Thoracic aorta endothelial cell (primary cell): ENCODE measurements at places on chromosomes 6 and 20. TPM values are rescaled to one million over a fixed set of nuclear protein-coding genes. Genes with fewer than 3 reads are reported as not detected.

Gene LMBRD1
- total RNA-seq: 27.2 and 32.0 TPM in 2 replicates

Gene SLC17A3
- not detected in 2 replicates for total RNA-seq

Gene SPATS1
- total RNA-seq: not detected in 2 replicates

Gene IL17F
- not detected in 2 replicates for total RNA-seq

Gene ANKRD6
- total RNA-seq: 4.8 and 9.1 TPM in 2 replicates

Gene PRDM13
- total RNA-seq: not detected in 2 replicates

Gene LPIN3
- total RNA-seq: 3.5 and 5.2 TPM in 2 replicates

Gene SAPCD1
- total RNA-seq: 0.66 and 1.6 TPM in 2 replicates

Gene HBS1L
- 157 and 164 TPM in 2 replicates for total RNA-seq

Gene COL11A2
- total RNA-seq: 0.13 and 0.29 TPM in 2 replicates

Gene TINAG
- total RNA-seq: not detected in 2 replicates

Gene PKHD1
- total RNA-seq: not detected in 2 replicates

Gene RPL7L1
- 204 and 227 TPM in 2 replicates for total RNA-seq

Gene SNHG17
- total RNA-seq: 17.3 and 23.3 TPM in 2 replicates

Gene FAXC
- total RNA-seq: 0.27 and 1.1 TPM in 2 replicates

Gene PROKR2
- not detected in 2 replicates for total RNA-seq

Gene OR14J1
- total RNA-seq: not detected in 2 replicates

Gene TFAP2D
- not detected in 2 replicates for total RNA-seq

Gene MTFR2
- total RNA-seq: 8.0 and 9.0 TPM in 2 replicates

Gene F13A1
- total RNA-seq: not detected in 2 replicates

Gene VSTM2L
- total RNA-seq: 0.13 TPM in 1 of 2 replicates, not detected in the other

Gene HLA-DRB1
- 0.93 TPM in 1 of 2 replicates, not detected in the other for total RNA-seq

Gene LHFPL5
- total RNA-seq: not detected in 2 replicates

Gene RSPH4A
- not detected in 2 replicates for total RNA-seq

Gene RWDD2A
- total RNA-seq: 3.4 and 4.3 TPM in 2 replicates

Gene PRDM1
- total RNA-seq: 2.4 and 7.4 TPM in 2 replicates

Gene SIGLEC1
- not detected in 2 replicates for total RNA-seq

Gene SLC44A4
- total RNA-seq: 0.13 and 0.65 TPM in 2 replicates

Gene FAM162B
- total RNA-seq: 0.13 and 0.36 TPM in 2 replicates

Gene ZC2HC1B
- not detected in 2 replicates for total RNA-seq

Gene PTPRT
- total RNA-seq: not detected in 2 replicates

Gene EYS
- total RNA-seq: not detected in 2 replicates

Gene ENPP5
- not detected in 2 replicates for total RNA-seq

Gene CALHM4
- 0.13 and 0.22 TPM in 2 replicates for total RNA-seq

Gene MTCH1
- total RNA-seq: 219 and 222 TPM in 2 replicates

Gene LIN28B
- total RNA-seq: not detected in 2 replicates

Gene C20orf202
- total RNA-seq: not detected in 2 replicates

Gene BTNL2
- total RNA-seq: not detected in 2 replicates
